RPMI8226 (cell line): ENCODE measurements at places on chromosomes 11 and 22.
A peak's percentile ranks its signal among the peaks of the same experiment; 100 is the strongest.

DNA sequence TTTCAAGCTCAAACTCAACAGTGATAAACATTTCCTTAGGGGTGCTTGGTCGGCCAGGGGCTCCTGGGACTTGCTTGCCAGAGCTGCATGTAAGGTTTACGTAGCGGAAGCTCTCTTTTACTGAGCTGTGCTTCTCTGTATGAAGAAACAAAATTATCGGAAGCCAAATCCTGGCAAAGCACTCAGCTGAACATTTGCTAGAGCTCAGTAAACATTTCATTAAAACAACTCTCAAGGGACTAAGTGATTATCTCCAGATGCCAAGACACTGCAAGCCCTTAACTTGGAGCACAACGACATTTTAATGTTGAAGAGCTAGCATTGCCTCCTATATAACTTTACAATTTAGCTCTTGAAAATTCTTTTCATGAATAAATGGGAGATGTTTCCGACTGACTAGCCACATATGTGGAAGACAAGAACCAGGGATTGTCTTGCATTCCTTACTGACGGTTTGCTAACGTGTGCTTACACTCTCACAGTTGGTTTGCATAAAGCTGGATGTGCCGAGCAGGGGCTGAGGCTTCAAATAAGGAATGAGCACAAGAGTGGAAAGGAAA is 43.4 kb downstream of the SCUBE2 start:
- DNase-seq: no peak

- no peak for DNase-seq
Measured at GRCh38 chr22:28435982-28436381, 243.7 kb downstream of the TTC28 start.

DNA sequence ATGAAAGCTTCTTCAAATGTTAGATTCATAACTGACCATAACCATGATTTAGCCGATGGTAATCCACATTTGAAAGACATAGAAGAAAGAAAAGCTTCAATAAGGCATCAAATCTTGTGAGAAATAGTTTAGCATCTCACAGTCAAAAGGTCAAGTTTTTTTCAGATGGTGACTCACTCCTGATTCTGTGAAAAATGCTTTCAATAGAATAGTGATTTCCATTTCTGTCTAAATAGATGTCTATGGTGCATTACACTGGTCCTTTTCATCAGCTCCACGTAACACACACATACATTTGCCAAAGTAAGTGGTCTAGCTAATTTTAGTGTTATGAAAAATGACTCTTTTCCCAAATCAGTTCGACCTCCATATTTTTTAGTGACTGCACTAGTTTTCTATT is 139.2 kb downstream of the LRRC4C start:
- DNase-seq: no peak

- DNase-seq: peak; percentile 98
Measured at GRCh38 chr11:67418476-67419281, 3.2 kb downstream of the CARNS1 start.

DNA sequence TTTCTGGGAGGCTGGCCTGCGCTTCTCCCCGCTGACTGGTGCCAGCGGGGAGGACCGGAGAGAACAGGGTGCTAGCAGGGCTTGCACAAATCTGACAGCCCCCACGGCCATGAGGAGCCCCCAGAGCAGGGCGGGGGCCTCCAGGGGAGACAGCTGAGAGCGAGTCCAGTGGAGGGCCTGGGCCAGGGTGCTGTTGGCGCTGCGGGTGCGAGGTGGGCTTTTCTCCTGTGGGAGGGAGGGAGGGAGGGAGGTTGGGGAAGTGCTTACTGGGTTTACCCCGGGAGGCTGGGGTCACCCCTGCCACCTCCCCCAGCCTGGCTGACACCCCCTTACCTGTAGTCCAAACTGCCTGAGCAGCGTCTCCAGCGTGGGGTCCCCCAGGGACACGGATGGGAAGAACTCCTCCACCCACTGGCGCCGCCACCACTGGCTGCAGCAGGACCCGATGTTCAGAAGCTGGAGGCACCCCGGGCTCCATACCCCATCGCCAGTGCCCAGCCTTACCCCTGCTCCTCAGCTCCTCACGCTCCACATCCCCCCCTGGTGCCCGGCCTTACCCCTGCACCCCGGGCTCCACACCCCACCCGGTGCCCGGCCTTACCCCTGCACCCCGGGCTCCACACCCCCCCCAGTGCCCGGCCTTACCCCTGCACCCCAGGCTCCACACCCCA is 3.9 kb downstream of the LMF2 start:
- DNase-seq: no peak

DNA sequence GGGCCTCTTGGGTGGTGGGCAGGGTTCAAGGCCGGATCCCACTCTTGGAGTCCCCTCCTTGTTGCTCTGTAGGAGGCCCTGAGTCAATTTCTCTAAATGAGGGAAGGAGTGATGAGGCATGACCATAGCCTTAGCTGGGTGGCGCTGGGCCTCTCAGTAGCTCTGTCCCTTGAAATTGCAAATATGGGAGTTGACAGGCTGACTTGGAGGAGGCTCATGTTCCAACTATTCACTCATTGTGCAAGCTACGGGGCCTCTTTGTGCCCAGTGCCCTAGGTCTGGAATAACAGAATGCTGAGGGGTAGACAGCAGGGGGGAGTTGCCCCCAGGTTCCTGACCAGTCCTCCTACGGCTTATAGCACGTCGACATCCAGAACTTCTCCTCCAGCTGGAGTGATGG is 8.0 kb downstream of the SELENOM start:
- DNase-seq: no peak

DNA sequence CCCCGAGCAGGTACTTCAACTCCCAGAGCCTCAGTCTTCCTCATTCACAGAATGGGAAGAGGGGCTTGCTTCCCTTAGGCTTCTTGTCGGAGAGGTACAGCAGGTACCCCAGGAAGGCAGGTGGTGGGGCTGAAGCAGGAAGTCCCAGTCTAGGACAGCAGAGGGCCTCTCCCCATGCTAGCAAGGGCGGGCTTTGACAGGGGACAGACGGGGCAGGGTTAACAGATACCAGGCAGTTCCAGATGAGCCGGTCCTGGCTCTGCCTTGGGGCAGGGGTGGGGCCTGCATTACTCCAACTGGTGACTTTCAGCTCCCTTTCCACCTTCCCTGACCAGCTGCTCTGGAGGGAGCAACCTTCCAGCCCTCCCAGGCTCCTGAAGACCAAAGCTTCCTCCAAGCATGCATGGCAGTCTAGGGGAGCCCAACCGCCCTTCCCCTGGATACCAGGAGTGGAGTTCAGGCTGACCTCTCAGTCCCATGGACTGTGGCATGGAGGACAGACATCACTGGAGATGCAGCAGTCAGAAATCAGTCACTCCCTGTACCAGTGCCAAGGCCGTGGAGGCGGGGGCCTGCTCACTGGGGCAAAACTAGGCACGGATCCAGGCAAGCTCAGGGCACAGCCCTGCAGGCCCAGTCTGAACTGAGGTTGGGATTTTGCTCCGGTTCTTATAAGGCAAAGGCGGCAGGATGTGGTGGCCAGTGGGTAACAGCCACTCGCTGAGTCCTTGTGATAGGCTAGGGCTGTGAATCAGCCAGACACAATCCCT is 60.5 kb downstream of the NAT10 start:
- DNase-seq: no peak

- DNase-seq: no peak
Measured at GRCh38 chr11:47415949-47416472, 7.6 kb downstream of the SLC39A13 start.

DNA sequence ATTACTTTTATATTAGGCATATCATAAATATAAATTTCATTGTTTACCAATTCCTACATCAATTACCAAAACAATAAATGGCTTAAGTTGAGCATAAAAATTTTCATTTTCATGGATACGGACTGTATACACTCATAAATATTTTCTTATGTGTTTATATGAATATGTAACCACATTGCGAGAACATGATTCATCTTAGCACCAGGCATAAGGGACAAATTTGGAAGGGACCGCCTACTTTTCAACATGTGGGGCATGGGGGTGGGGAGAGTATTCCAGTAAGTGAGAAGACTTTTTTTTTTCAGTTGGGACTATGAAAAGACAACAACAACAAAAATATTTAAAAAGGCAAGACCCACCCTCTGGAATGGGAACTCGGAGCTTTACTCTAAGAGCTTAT is 296.1 kb downstream of the RAB38 start:
- no peak for DNase-seq

GRCh38 chr11:33747979-33748378 is 11.8 kb upstream of the CD59 start:
- no peak for DNase-seq

GRCh38 chr11:79313530-79313913 is 127.3 kb downstream of the TENM4 start:
- no peak for DNase-seq

GRCh38 chr22:40476341-40476740 is 105.9 kb downstream of the SGSM3 start:
- DNase-seq: no peak

DNA sequence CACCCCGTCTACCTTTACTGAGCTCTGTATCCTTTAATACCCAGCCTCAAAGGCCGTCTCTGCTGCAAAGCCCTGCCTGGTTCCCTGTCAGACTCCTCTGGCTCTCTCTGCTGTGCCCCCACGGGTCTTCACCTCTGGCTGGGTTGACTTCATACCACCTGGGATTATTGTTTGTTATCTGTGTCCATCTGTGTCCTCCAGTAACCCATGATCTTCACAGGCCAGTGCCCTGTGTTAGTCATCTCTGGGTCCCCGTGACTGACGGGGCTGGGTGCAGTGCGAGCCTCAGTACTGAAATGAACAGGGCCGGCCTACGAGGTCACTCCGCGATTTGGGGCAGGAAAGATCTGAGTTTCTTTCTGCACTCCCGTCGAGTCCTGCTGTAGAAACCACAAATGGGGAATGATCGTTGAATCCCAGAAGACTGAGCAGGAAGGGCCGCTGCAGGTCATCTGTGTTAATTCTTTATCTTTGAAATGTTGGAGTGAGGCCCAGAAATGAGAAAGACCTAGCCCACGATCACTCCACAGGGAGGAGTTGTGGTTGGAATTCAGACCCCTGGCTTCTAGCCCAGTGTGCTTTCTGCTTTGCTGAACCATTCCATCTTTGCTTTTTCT is 12.3 kb upstream of the TUB start:
- DNase-seq: peak; percentile 25

- no peak for DNase-seq
Measured at GRCh38 chr11:19594326-19594725, 118.3 kb upstream of the NAV2 start.

GRCh38 chr22:37183432-37184379 is 4.3 kb downstream of the C1QTNF6 start:
- no peak for DNase-seq

DNA sequence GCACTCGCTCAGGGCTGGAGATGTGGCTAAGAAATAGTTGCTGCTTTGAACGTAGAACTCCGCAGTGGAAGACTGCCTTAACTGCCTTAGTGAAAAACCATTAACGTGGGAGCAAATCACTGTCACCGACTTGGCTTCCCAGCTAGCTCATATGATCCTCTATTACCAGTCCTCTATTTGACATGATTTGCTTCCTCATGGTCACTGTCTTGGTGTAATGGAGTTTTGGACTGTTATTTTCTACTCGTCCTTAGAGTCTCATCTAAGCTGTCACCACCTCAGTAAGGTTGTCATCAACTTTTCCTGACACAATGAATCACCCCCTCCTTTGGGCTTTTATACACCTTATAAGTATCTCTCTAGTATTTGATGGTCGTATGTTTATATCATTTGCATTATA is 167.1 kb upstream of the NARS2 start:
- DNase-seq: no peak

- DNase-seq: no peak
Measured at GRCh38 chr11:132131961-132132360, 761.5 kb downstream of the NTM start.

DNA sequence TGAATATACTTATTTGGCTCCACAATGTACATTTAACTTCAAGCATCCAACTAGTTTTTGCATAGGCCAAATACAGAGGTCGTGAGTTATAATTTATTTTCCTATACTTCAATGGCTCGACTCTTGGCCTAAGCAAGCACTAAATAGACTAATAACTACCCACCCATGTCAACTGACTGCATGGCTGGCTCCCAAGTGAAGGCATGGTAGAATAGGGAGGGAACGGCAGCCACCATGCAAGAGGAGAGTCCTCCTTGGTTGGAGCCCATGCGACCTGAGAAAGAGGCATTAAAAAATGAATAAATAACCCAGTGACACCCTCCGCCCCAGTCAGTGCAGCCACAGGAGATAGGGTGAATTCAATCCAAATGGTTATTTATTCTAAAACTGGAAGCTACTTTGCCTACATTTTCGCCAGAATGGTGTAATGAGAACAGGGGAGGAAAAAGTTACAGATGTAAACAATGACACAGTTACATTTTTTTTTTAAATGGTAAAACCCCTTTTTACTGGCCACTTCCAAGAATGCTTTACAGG is 4.9 kb downstream of the GNG3 start:
- DNase-seq: no peak

- no peak for DNase-seq
Measured at GRCh38 chr11:44983786-44984185, 33.1 kb upstream of the TP53I11 start.

DNA sequence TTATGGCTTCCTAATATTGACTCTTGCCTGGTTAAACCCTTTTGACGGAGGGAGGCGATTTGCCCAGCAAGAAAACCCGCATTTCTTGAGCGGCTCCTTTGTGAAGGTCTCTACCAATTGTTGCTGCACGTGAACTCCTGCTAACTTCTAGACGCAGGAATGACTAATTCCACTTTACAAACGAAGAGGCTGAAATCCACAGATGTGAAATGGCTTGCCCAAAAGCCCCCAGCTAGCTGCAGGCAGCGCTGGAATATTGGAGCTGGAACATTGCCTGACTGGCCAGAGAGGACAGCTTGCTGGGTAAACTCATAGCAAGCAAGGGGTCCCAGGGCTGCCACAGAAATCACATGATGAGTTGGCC is 542 bp downstream of the GCAT start:
- peak; percentile 44 for DNase-seq

DNA sequence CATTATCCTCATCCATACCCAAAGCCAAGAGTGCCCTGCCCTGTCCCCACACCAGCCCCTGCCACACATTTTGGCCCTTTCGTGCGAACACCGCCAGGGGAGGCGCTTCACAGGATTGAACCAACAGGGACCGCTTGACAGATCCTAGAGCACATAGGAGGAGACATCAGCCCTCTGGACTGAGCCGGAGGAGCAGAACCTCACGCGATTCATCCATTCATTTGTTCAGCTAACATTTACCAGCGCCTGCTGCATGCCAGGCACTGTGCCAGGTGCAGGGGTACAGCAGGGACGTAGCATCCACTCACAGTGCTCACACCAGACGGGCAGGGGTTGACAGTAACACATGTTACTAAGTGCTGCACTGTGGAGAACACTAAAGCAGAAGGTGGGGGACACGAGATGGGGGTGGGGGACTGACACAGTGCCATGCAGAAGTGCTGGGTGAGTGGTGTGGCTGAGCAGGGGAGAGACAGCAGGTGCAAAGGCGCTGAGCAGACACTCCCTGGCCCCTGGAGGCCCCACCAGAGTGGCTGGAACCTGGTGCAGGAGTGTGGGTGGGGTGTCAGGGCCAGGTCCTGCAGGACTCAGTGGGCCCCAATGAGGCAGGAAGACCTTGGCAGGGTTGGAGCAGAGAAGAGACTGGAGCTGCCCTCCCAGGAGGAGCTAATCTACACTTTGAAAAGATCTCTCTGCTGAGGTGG is 3.4 kb downstream of the GNAZ start:
- DNase-seq: no peak
